CD4-positive, alpha-beta T cell (primary cell): ENCODE measurements at places on chromosomes 12 and 14. TPM values are rescaled to one million over a fixed set of nuclear protein-coding genes. Genes with fewer than 3 reads are reported as not detected.

- peak; percentile 43 for DNase-seq
Observed at GRCh38 chr12:47216150-47216677, 136.5 kb upstream of the AMIGO2 start.

DNA sequence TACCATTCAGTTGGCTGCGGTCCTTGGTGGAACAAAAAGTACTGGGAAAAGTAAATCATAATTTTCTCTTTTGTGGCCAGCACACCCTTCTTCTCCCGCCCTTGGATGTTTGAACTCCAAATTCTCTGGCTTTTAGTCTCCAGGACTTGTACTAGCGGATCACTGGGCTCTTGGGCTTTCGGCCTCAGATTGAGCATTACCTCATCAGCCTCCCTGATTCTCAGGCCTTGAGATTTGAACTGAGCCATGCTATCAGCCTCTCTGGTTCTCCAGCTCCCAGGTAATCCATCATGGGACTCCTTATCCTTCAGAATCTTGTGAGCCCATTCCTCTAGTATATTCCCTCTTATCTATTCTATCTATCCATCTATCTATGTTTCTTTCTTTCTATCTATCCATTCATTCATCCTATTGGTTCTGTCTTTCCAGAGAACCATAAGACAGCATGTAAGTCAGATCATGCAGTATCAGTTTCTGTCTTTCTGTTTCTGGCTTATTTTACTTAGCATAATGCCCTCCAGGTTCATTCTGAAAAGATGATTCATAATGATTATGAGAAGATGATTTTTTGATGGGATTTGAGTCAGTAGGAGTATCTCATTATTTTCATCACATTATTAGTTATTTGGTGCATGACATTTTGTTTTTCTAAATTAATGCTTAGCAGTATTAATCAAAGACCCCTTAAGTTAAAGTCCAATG is 814.9 kb downstream of the LRFN5 start:
- no peak for DNase-seq

DNA sequence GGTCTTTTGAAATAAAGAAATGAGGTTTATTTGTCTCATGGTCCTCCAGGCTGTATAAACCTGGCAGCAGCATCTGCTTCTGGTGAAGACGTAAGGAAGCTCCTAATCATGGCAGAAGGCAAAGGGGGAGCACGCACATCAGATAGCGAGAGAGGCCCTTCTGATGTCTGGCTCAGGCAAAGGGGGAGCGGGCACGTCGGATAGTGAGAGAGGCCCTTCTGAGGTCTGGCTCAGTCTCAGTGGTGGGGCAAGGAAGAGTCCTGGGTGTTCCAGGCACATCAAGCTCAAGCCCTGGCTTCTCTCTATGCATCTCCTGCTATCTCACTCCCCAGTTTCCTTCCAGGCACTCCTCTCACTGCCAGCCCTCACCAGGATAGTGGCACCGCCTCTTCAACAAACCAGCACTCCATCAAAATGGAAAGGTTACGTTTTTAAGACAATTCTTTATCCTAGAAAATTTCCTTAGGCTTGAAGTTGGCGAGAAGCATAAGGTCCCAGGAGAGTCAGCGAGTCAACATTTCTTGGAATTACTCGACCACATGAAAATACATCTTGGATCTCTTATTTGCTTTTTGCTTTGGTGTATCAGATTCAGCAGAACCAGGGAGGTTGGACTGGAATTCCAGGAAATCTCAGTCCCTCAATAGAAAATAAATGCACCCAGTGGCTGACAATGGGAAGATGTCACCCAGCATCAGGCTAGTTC is 189.6 kb upstream of the TMEM132C start:
- no peak for DNase-seq

The LRP1 gene
- 6.6 TPM for total RNA-seq

The FANCM gene
- 8.8 TPM for total RNA-seq

GRCh38 chr12:118641249-118641648 is 264.9 kb downstream of the SUDS3 start:
- DNase-seq, result no peak

DNA sequence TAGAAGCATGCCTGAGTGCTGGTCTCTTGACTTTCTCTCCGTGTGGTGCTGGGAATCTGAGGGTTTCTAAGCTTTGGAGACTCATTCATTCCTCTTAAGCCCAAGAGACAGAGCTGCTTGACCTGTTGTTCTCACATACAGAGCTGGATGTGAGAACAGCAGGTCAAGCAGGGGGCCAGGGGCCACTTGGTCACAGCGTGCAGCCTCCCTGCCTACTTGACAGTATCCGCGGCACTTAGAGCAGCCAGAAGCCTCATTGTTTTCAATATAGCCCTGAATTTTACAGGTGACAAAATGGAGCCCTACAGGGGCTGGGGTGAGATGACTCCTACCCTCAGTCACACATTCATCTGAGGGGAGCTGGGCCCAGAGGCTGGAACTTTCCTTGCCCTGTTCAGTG is 88.9 kb downstream of the ESRRB start:
- no peak for DNase-seq

The GLIPR1L1 gene
- not detected for total RNA-seq

- DNase-seq, result no peak
Observed at GRCh38 chr12:81957631-81958030, 198.5 kb upstream of the PPFIA2 start.

GRCh38 chr14:51482102-51482501 is 169.6 kb upstream of the FRMD6 start:
- DNase-seq, result no peak

GRCh38 chr12:57001448-57001906 is 4.9 kb downstream of the ZBTB39 start:
- DNase-seq, result peak; percentile 82

DNA sequence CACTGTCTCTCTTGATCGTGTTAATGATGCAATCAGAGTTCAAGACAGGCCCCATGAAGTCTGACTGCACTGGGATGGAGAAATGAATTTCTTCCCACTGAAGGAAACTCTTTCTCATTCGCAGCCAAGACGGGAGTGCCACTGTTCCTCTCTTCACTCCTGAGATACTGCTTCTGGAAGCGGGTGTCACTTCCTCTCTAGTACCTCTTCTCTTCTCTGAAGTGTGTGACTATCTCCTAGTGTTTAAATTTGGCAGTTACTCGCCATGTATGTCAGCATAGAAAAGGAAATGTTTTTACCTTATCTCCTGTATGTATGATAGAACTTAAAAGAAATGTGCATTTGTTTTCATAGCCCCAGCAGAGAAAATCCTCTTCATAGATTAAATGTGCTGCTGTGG is 215.2 kb downstream of the ANO6 start:
- DNase-seq, result no peak

DNA sequence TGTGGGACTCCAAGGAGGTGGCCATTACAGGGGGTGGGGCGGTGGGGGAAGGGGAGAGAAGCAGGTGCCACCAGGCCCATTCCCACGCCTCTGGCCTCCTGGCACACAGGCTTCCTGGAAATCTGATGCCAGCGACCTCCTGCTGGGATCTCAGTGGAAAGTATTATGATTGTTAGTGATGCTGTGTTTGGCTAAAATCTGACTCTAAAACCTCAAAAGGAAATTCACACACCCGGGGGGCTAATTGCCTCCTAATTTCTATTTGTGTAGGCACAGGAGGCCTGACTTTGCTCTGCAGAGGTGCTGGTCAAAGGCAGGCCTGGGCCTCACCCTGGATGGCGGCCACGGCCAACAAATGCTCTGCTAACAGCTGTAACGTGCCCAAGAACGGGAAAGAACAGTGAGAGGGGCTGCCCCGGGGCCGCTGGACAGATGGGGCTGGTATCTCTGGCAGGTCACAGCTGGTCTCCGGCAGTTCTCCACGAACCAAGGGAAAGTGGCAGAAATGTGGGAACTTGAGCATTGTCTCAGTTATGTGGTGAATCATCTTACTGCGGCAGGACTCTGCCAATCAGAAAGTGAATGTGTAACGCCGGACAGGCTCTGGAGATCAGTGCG is 14.3 kb downstream of the FAM181A start:
- no peak for DNase-seq

The AQP6 gene
- total RNA-seq, result not detected
